ENCODE measurements at places on chromosomes 2 and 18.

DNA sequence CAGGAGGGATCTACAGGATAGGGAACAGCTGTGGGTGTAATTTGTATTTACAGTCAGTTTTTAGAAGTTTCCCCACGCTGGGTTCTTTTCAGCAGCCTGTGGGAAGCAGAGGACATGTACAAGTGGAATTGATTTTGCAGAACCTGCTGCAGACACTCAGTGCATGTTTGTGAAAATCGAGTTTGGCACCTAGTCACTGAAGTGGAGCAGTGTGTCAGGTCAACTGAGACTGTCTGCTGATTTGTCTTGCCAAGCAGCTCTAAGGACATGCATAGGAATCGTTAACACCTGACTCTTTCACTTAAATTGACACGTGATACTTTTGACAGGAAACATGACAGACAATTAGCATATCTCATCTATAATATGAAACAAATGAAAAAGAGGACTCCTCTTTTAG is 416.6 kb downstream of the TMX3 start:
- DNase-seq: no peak

DNA sequence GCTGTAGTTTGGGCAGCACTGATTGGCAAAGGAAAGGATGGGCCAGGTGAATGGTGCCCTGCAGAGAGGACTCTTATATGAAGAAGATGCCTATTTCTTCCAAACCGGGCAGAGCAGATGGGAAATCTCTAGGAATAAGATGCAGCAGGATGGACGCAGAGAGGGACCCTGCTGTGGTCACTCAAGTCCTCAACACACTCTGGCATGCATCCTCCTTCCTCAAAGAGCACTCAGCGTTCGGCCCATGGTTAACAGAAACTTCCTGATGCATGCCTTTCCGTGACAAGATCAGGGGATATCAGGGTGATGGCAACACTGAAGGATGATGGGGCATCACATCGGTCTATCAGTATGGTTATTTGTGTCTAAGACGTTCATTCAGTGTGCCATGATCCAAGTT is 232.7 kb downstream of the TTC32 start:
- DNase-seq: no peak

DNA sequence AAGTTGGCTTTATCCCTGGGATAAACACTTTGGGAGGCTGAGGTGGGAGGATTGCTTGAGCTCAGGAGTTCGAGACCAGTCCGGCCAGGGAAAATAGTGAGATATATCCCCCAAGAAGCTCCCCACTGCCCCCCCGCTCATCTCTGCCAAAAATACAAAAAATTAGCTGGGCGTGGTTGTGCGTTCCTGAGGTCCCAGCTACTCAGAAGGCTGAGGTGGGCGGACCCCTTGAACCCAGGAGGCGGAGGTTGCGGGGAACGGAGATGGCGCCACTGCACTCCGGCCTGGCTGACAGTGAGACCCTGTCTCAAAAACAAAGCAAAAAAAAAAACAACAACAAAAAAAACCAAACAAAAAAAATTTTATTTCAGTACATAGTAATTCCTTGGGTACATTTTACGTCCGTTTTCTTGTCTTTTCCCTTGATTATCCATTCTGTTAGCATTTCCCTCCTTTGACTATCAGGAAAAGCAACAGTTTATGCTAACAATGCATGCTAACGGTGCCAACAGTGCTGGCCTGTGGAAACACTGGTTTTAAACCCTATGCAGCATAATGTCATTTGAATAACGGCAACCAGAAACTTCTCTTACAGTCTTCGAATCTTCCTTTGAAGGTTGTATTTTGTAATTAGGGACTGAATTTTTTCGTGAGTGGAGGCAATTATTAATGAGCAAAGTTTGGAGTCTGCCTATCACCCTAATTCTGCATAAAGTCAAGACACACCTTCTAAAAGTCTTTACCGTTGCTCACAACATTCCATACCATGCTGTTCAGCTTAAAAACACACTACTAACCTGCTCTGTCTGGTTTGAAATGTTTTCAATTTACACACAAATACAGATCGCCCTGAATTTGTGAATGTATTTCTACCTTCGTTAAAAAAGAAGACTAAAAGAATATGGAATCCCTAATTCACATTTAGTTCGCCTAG is 721 bp upstream of the MIB1 start:
- DNase-seq: no peak

- no peak for DNase-seq
Observed at GRCh38 chr2:119731983-119732382, 27.7 kb upstream of the PTPN4 start.

- DNase-seq: no peak
Observed at GRCh38 chr2:194842871-194843270, 814.2 kb upstream of the SLC39A10 start.

DNA sequence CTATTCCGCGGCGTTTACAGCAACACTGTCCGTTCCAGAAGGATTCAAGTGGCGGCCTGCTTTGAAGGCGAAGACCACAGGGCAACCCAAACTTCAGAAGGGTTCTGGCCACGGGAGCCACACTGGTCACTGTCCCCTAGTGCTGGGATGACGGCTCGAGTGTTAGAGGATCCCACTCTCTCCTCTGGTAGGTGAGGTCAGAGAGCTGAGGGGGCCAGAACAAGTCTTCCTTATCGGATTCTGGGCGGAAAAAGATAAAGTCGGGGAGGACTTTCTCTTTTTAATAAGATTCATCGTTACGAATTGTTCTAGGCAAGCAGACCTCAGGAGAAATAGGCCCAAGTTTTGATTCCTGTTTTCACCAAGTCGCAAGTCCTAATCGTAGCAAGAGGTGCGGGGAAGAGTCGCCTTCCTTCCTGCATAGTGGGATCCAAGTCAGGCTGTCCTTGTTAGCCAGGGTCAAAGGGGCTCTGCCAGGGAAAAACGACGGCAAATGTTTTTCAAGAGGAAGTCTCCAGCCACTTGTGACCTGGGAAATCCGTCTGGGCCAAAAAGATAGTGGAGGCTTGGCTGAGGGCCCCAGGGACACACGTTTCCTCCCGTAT is 864 bp upstream of the MYL12A start:
- no peak for DNase-seq

- DNase-seq: no peak
Observed at GRCh38 chr2:58917596-58917995, 676.5 kb upstream of the FANCL start.

DNA sequence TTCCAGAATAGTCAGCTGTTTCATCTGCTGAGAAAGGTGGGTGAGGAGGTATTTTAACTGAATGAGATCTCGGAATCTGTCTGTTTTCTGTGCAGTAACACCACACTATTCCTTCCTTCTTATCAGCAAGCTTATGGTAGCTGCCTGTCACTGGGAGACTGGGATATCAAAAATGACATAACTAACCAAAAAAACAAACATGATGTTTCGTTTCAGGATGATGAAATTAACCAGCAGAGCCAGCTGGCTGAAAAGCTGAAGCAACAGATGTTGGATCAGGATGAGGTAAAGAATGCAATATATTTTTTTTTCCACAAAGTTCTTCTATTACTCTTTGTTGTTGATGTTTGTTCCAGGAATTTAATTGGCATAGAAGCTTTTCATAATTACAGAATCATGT is 59.8 kb upstream of the LYPD6B start:
- no peak for DNase-seq

- DNase-seq: no peak
Observed at GRCh38 chr2:207181526-207182274, 16.0 kb upstream of the KLF7 start.

DNA sequence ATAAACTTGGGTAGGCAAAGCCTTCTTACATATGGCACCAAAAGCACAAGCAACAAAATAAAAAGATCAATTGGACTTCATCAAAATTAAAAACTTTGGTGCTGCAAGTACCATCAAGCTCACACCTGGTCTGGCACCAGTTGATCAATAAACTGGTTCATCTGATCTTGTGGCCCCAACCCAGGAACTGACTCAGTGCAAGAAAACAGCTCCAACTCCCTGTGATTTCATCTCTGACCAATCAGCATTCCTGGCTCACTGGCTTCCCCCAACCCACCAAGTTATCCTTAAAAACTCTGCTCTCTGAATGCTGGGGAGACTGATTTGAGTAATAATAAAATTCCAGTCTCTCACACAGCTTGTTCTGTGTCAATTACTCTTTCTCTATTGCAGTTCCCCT is 8.4 kb downstream of the EPG5 start:
- DNase-seq: no peak

DNA sequence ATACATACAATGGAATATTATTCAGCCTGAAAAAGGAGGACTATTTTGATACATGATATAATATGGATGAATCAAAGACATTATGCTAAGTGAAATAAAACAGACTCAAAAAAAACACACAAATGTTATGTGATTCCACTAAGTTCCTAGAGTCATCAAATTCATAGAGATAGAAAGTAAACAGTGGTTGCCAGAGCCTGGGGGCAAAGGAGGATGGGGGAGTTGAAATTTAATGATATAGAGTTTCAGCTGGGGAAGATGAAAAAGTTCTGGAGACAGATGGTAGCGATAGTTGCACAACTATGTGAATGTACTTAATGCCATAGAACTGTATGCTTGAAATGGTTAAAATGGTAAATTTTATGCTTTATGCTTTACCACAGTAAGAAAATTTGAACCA is 119.7 kb downstream of the METTL4 start:
- no peak for DNase-seq

DNA sequence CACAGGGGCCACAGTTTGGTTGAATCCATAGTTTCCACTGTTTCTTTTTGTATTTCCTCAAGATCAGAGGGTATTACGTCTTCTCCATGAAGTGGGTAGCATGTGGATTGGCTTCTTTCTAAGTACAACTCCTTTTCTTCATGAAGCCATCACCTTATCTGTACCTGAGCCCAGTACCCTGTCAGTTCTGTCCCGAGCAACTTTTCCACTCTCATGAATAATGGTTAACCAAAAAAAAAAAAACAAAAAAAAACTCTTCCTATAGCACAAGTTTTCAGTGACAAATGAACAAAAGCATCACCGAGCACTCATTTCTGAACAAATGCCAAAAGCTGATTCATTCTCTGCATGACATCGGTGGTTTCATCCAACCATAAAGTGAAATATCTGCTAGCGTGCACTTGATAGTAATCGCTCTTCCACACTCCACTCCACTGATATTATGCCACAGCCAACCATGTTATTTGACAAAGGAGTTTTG is 53.0 kb upstream of the CCDC150 start:
- no peak for DNase-seq

DNA sequence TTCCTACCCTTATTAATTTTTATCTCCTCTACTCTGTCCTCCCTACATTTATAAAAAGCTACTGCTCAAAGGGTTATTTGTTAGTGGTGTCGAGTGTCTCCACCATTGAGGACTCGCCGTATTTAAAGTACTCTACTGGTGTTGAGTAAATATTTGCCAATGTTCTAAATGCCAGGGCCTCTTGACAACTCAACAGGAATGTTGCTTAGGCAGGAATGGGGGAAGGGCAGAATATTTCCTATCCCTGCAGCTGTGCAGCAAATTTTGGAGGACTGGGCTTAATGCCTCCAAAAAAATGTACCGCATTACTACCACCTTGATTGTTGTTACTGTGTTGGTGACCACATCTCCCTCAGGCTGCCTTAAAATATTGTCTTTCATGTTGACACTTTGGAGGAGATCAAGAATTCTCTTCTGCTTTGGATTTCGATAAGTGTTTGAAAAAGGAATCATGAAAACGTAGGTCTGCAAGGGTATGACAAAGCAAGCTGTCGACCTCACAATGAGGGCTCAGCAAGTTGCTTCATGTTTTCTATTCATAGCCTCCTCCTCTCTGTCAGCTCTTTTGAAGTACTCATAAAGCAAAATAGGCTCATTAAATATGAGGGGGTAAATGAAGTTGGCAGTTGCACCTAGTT is 84.3 kb downstream of the EFEMP1 start:
- no peak for DNase-seq

- DNase-seq: no peak
Observed at GRCh38 chr2:212957624-212958023, 193.8 kb downstream of the IKZF2 start.

- no peak for DNase-seq
Observed at GRCh38 chr2:105843476-105844374, 99.0 kb downstream of the NCK2 start.

DNA sequence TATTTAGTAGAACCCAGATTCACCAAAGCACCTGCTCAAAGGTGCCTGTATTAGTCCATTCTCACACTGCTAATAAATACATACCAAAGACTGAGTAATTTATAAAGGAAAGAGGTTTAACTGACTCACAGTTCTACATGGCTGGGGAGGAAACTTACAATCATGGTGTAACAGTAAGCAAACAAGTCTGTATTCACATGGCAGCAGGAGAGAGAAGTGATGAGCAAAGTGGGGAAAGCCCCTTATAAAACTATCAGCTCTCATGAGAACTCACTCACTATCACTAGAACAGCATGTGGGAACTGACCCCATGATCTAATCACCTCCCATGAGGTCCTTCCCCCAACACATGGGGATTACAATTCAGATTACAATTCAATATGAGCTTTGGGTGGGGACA is 28.0 kb upstream of the DDX18 start:
- no peak for DNase-seq

GRCh38 chr2:231393149-231394131 is 2.1 kb upstream of the B3GNT7 start:
- no peak for DNase-seq

GRCh38 chr2:69077252-69077950 is 64.4 kb downstream of the ANTXR1 start:
- no peak for DNase-seq

DNA sequence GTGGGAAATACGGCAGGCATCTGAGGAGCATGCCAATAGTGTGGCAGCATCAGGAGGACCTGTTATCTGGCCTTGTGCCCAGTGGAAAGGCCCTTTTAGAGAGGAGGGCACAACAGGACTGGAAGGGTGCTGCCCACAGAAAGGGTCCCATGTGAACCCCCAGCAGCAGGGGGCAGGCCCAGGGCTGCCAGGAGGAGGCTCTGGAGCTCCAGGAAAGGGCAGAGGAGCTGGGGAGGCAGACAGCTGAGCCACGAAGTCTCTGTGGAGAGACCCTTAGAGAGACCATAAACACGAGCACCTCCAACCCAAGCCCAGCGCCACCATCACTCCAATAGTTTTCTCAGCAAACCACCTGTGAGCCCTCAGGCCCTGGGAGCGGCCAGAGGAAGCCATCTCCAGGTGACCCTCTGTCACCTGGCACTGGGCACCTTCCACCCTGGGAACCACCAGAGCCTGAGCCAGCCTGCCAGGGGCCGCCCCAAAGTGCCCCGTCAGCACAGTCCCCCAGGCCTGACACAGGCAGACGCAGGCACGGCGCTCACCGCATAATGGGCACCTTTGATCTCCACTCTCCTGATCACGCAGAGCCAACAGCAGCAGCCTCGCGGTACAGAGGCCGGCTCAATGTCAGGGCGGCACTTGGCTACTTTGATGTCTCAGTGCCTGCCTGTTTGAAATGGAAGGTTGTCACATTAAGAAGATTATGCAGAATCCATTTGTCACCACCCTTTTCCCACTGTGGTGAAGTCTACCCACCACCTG is 162.5 kb upstream of the RAB6C start:
- DNase-seq: no peak

GRCh38 chr2:134625311-134625710 is 93.5 kb downstream of the TMEM163 start:
- DNase-seq: no peak

- no peak for DNase-seq
Observed at GRCh38 chr18:24321071-24321470, 76.6 kb downstream of the OSBPL1A start.

- no peak for DNase-seq
Observed at GRCh38 chr2:136874258-136874657, 108.9 kb downstream of the THSD7B start.
